ENCODE measurements at places on chromosomes 7 and 10.

GRCh38 chr7:1889556-1890181, 219.6 kb downstream of the ELFN1 start:
- no peak for DNase-seq

DNA sequence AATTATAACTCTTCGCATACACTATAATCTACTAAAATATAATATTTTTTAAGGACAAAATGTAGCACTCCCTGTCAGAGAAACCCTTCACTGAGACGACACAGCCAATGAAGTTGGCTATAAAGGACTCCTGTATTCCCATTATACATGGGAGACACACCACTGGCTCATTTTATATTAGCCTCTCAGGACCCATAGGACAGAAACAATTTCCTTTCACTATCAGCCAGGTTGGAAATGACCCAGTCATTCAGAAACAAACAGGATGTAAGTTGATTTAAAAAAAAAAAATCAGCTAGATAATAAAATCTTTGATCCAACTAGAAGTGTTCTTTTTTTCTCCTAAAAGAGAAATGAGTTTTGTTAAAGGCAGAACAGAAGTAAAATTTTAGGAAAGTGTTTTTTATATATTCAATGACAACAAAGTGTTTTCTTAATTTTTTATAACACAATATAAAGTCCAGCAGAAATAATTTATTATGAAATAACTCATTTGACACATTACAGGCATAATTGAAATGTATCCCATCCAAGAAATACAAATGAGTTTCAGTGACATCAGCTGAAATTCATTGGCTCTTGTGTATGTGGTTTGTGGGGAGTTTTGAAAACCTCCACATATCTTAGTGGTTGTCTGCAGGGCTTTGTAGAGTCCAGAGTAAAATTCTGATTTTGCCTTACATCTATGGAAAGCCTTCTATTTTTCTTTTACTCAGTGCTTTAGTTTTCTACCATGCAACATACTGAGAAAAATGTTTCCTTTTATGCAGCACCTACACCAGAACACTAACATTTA, 64.1 kb downstream of the CTTNBP2 start:
- no peak for DNase-seq

DNA sequence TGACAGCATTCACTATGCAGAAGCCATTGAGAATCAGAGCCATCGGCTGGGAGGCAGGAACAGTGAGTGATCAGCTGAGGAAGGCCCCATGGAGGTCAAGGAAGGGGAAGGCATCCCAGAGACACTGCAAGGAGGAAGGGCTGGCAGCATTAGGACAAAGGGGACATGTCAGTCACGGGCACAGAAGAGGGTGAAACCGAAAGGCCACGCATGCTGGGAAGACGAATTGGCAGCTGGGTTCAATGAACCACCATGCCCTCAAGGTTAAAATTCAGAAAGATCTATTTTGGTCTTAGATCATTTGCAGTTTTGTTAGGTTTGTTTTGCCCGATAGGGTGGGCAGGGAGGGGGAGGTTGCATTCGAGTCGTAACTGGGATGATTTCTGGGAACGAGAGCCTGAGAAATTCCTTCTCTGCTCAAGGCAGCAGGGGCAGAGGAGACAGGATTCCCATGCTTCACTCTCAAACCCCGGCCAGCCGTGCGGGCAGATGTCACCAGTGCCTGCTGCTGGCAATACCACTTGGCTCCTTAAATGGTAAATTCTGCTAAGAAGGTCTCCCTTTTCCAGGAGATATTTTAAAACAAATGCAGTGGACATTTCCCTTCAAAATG, 57.7 kb downstream of the ASB13 start:
- no peak for DNase-seq

DNA sequence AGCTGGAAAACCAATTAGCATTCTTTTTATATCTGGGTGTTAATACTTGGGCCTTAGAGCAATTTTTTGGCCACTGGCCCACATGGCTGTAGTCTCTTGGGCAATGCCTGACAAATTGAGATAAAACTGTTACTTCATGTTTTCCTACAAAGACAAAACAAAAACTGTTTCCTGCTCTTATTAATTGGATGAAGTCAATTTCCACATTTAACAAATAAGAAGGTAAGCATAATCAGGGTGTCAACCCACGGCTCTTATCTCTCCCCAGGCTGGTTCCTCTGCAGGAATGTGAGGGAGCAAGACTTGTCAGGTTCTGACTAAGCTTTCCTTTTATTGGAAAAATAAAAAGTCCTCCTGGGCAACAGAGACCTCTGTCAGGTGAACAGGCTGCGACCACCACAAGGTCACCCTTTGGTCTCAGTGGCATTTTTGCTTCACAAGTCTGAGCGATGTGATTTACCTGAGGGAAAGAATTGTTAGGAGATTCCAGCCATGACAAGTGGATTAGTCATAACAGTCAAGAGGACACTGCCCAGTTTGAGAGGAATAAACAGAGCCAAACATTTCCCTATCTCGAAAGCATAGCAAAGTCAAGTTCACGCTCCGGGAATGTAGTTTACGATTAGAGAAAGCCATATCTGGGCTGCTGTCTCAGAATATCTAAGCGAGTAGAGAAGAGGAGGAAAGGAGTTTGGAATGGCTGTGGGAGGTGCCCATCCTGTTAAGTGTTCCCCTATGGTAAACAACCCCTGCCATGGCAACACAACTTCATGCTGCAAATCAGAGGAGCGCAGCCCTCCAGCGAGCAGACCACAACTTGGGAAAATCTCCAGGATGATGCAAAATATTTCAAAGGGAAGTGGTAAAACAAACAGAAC, 144.4 kb downstream of the TES start:
- DNase-seq, result no peak

DNA sequence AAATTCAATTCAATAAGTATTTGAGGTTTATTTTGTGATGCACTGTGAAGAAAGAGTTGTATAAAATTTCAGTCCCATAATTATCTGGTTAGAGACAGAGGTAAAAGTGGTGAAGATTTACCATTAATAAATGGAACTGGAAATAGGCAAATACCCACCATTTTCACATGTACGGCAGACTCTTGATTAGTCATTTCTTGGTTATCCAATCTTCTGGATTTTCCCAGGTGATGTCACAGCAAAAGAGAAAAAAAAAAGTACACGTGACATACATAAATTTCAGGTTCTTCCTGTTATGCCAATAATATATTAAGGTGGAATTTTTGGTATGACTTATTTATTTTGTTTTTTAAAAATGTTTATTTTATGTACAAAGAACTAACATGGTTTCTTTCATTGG, 26.8 kb downstream of the NT5C3A start:
- no peak for DNase-seq

DNA sequence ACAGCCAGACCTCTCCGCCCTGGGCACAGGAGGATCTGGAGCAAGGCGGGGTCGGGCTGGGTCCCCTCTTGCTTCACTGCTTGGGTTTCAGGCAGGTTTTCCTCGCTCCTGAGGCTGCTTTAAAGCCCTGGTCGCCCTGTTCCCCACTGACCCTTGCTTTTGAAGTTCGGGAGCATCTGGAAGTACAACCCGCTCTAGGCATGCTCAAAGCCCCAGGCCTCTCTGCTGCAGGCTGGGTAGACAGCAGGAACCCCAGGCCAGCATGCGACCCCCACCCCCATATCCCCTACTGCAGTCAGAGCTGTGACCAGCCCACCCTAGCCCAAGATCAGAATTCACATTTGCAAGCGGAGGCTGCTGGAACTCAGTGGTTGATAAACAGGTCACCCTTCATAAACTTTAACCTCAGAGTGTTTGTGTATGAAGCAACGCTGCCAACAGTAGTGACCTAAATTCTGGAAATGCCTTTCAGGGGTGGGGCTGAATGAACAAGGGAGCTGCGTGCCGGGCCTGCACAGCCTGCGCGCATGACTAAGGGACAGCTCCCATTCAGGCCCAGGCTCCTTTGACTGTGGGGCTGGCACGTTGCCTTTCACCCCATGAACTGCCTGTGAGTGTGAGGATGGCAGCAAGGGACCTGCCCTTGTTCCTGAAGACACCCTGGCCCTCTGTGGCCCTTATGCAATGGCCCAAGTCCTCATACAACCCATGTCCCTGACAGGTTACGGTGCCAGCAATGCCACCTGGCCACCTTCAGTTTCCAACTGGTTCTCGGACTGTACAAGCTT, 52.5 kb downstream of the PROSER2 start:
- no peak for DNase-seq

DNA sequence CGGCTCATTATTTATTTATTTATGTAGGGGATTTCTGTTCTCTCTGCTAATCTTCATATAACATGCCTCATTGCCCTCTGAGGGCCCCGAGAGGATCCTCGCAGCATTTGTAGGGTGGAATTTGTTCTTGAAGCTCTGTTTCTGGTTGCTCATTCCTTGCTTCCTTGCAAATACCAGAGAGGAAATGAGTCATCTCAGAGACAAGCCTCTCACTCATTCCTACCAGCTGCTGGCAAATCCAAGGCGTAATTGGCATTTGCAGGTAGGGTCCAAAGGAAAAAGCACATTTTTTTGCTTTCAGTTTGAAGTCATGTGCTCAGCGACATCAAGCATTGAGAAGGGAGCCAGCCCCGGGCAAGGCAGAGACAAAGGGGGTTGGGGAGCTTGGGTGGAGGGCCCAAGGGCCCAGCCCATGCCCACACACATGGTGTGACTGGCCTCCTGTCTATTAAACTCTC, 501.6 kb downstream of the GALNT17 start:
- DNase-seq, result no peak

DNA sequence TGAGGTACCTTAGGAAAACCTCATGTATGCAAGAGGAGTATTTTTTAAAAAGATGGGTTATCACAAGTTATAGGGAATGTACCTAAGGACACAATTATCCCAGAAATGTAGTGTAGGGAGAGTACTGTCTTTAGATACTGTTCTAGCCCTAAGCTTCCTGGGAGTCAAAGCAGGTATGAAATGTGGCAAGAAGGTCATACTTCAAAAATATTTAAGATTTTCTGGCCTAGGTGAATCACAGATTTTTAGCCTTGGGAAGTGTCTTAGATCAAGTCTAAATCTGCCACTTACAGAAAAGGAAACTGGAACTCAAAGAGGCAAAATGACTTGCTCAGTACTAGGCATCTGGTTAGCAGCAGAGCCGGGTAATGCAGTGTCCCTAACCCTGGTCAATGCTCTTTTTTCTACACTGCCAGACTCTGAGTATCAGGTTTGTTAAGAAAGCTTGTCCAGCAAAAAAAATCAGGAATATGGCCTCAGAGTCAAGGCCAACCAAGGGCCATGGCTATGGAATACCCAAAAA, 13.9 kb downstream of the PIK3AP1 start:
- no peak for DNase-seq

- DNase-seq, result no peak
Observed at GRCh38 chr7:92415225-92415624, 32.1 kb upstream of the GATAD1 start.

DNA sequence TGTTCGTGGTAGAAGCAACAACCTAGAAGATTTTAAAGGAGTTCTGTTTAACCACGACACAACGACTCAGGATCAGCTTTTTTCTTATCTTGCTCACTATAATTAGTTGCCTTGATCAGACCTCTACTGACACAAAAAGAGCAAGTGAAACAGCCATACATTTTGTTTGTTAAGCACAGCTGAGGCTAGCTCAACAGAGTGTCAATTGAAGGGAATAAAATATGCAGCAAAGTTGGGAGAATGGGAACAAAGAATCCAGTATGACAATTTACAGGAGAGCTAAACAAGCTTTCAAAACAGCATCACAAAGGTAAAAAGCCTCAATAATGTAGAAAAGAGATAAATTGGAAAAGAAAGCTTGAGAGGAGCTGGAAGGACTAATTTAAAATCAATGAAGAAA, 40.5 kb upstream of the HERPUD2 start:
- no peak for DNase-seq

DNA sequence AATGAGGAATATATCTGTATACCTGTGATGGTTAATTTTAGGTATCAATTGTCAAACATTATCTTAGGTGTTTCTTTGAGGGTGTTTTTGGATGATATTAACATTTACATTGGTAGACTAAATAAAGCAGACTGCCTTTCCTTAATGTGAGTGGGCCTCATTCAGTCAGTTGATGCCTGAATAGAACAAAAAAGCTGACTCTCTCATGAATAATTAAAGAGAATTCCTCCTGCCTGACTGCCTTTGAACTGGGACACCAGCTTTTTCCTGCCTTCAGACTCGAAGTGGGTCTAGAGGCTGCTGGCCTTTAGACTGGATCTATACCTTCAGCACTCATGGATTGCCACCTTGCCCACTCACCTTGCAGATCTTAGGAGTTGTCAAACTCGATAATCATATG, 117.9 kb upstream of the TMEM168 start:
- no peak for DNase-seq

DNA sequence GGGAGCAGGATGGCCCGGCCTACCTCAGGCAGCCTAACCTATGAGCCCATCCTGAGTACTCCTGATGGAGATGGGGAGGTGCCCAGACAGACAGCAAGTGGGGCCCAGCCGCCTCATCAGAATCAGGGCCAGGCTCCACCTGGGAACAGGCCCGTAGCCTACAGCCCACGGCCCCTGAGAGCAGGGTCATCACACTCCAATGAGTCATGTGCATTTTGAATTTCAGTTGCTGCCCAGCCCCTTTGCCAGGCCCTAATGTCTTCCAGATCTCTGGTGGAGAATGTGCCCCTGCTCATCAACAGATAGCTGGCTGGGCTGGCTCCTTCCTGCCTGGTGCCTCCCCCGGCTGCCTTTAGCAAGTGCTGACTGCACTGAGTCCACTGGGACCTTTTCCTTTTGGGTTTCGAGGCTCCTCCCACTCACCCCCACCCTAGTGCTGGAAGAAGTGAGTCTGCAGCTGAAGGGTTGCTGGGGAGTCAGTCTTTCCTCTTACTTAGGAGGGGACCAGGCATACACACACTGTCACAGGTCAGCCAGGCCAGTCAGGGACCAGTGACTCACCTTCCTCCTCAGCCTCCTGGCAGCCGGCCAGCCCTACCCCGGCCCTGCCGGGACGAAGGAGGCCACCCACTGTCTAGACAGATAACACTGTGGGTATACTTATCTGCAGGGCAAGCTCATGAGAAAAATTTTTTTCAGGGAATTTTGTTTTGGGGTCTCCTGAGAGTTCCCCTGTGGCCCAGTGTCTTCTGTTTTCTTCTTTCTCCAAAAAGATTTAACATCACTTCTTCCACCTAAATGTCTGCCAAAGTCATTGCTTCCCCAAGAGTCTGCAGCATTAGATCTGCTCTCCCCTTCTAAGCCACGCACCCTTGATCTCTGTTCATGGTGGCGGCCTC, 9.1 kb upstream of the ASIC3 start:
- DNase-seq, result no peak

GRCh38 chr7:92404170-92404614, 43.1 kb upstream of the GATAD1 start:
- DNase-seq, result no peak
